NCI-H1092 (cell line): ENCODE measurements at places on chromosomes 2 and 18.

GRCh38 chr18:49074505-49074904 is 123.7 kb upstream of the SMAD7 start:
- DNase-seq, result no peak

DNA sequence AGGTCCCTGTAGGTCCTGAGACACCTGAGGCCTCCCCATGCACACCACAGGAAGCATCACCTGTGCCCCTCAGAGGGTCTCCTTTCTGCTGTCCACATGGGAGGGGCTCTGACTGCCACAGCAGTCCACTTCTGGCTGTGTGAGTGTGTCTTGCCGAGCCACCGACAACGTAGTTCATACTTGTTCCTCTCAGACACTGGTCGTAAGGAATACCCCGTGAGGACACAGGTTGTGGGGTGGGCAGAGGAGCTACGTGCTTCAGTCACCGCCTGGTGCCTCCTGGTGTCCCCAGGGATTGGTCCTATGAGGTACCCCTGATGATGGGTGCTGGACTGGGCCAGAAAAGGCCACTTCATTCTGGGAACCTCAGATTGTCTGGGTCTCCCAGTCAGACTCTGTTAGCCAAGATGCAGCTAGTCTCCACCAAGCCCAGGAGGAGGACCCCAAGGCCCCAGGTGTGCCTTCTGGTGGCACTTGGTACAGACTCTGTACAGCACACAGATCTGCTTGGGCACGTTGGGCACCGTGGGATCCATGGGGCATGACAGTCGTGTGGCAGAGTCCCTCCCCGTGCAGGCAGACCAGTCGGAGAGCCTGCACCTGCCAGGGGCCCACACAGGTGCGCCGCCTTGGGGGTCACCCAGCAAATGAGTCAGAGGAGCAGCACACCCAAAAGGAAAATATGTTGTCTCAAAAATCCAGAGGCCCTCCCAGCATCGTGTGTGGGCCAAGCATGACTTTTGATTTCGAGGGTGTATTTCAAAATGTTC is 2.5 kb downstream of the ARHGEF4 start:
- no peak for DNase-seq

GRCh38 chr2:187157046-187157445 is 291.0 kb downstream of the CALCRL start:
- no peak for DNase-seq

DNA sequence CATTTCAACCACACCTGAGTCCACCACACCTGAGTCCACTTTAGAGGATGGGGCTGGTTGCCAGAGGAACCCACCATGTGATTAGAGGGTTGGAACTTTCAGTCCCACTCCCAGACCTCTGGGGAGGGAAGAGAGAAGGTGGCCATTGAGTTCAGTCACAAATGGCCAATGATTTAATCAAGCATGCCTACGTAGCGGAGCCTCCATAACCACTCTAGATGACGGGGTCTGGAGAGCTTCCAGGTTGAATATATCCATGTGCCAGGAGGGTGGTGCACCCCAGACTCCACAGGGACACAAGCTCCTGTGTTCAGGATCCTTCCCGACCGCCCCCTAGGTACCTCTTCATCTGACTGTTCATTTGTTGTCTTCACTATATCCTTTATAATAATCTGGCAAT is 53.3 kb downstream of the CYBRD1 start:
- DNase-seq, result no peak

DNA sequence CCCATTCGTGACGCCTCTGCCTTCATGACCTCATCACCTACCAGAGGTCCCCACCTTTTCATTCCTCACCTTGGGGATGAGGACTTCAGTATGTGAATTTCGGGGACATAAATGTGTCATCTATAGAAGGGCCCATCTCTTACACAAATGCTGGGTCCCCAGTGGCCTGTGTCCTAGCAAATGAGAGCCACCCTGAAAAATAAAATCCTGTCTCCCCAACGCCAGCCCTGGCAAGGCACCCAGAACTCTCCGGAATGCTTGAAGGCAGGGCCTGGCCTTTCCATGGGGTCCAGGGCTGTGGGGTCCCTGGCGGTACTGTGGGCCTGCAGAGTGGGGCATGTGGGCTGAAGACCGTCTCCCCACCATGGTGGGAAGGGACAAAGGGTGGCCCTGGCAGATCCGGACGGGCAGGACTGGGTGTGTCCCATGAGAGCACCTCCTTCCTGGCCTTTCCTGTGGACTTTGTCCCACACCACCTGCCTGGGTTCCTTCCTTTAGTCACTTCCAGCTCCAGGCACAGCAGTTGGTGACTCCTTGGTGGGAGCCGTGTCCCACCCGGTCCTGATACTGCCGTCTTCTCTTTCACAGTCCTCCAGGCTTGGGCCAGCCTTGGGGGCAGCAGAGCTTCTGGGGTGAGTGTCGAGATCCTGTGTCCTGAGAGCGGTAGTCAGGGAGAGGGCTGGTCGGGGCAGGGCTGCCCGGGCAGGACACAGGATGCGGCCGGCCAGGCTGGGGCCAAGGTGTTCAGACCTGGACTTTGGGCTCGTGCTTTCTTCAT is 18.6 kb downstream of the CAPN10 start:
- no peak for DNase-seq

GRCh38 chr2:1965726-1966125 is 221.4 kb upstream of the PXDN start:
- DNase-seq, result no peak

- DNase-seq, result no peak
Observed at GRCh38 chr2:79578952-79579351, 66.1 kb downstream of the CTNNA2 start.

- DNase-seq, result no peak
Observed at GRCh38 chr2:120958623-120959366, 223.1 kb downstream of the GLI2 start.

DNA sequence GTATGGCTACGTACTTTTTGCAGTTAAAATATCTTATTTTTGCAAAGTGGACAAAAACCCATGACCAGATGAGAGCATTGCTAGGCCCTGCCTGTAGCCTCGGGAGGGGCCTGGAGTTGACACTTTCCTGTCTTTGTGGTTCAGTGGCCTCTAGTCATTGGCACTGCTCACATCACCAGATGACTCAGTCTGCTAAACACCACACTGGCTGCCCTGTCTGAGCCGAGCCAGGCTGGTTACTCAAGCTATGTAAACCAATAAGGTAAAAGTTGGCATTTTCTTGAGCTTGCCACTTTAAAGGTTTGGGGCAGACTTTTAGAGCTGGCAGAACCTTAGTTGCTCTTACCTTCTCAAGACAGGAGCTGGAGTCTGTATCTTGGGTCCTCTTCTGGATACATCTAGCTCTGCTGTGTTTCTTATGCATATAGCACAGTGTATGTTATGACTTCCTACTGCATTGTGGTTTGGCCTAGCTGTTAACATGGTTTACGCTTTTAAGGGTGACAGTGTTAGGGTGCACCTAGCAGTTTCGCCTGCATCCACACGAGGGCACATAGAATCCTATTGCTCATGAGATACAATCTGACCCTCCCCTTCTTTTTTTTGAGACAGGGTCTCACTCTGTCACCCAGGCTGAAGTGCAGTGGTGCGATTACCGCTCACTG is 76.4 kb downstream of the AP1S3 start:
- DNase-seq, result no peak

- no peak for DNase-seq
Observed at GRCh38 chr2:85246348-85246747, 81.4 kb downstream of the TGOLN2 start.

- DNase-seq, result no peak
Observed at GRCh38 chr2:192122141-192122540, 72.6 kb downstream of the TMEFF2 start.

- DNase-seq, result peak; percentile 46
Observed at GRCh38 chr2:152647552-152647951, 69.7 kb downstream of the PRPF40A start.

DNA sequence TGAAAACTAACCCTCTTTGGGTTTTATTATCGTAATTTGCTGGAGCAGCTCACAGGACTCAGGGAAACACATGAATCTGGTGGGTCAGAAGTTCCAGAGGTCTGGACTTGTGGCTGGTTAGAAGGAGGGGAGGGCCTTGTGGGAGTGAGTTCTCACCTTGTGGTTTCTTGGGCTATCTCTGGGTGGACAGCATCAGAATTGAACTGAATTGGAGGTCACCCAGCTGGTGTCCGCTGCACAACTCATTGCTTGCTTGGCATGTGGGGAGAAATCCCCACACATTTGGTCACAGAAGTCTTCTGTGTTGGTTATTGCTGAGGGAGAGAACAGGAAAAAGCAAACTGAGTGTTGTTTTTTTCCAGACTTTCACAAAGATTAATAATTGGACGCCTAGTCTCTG is 27.5 kb downstream of the ZNF892 start:
- no peak for DNase-seq

- DNase-seq, result no peak
Observed at GRCh38 chr2:191499874-191500565, 177.9 kb upstream of the NABP1 start.

- DNase-seq, result no peak
Observed at GRCh38 chr2:65366595-65367125, 65.7 kb downstream of the SPRED2 start.

DNA sequence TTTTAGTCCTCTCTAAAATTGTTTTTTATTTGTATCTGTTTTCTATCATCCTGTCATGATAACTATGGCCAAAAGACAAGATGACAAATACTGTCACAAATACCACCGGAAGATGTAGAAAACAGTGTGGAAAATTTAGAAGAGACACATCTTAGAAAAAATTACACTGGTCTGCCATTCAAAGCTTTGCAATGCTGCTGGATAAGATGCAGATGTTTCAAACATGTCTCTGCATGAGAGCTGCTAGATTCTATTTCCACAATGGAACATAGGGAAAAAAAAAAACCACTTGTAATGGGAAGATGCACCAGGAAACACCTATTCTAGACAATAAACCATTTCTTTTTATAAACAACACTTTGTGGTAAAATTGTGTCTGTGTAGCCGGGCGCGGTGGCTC is 5.8 kb upstream of the TAF1B start:
- DNase-seq, result no peak

GRCh38 chr18:51425889-51426288 is 228.4 kb upstream of the MEX3C start:
- no peak for DNase-seq

GRCh38 chr2:35741556-35741955 is 614.0 kb upstream of the CRIM1 start:
- no peak for DNase-seq

GRCh38 chr2:218002845-218003180 is at the start of gene TNS1:
Gene TNS1 (minus strand): TSS chr2:218002995. CDS start chr2:218002872, 123 bp downstream.
- DNase-seq, result no peak

- no peak for DNase-seq
Observed at GRCh38 chr2:64145714-64146113, 1.5 kb upstream of the PELI1 start.

- DNase-seq, result peak; percentile 71
Observed at GRCh38 chr2:120066800-120067547, 54.1 kb downstream of the EPB41L5 start.

GRCh38 chr2:189621781-189622180 is 39.5 kb upstream of the ASNSD1 start:
- DNase-seq, result no peak

GRCh38 chr2:191500566-191500883 is 177.4 kb upstream of the NABP1 start:
- no peak for DNase-seq

DNA sequence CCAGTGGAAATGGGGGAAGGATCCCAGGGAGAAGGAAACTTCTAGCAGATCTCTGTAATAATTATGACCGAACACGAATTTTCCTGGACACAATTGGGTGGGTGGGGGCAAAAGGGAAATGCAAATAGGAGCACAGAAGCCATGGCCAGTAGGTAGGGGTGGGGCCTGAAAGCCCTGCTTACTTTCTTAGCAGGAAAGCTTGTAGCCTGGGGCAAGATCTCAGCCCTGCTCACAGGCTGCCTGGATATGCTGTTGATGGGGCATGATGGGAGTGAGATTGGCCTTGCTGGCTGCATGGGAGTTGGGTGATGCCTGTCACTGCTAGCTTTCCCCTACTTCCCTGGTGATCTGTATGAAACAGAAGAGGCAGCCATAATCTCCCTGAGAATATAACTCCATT is 45.9 kb upstream of the SPOPL start:
- no peak for DNase-seq

- no peak for DNase-seq
Observed at GRCh38 chr18:213966-214365, 53.9 kb downstream of the THOC1 start.

DNA sequence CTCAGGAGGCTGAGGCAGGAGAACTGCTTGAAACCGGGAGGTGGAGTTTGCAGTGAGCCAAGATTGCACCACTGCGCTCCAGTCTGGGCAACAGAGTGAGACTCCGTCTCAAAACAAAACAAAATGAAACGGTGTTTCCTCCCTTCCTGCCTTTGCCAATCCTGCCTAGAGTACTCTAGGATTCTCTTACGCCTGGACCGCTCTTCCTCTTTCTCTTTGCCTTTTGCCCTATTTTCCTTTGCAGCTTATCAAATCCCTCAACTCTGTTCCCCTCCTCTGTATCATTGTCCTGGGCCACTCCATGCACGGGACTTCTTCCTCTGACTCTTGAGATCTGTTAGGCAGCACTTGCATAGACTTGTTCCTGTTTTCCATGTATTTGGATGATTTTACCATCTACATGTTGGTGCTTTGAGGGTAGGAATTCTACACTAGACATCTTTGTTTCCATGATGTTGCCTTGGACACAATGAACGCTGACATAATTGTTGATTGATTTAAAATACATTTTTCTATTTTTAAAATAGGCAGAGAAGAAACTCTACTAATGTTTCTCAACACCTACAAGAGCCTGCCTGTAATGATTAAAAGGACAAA is 24.8 kb upstream of the ACYP2 start:
- no peak for DNase-seq
